ENCODE measurements at places on chromosomes 5 and 9.

DNA sequence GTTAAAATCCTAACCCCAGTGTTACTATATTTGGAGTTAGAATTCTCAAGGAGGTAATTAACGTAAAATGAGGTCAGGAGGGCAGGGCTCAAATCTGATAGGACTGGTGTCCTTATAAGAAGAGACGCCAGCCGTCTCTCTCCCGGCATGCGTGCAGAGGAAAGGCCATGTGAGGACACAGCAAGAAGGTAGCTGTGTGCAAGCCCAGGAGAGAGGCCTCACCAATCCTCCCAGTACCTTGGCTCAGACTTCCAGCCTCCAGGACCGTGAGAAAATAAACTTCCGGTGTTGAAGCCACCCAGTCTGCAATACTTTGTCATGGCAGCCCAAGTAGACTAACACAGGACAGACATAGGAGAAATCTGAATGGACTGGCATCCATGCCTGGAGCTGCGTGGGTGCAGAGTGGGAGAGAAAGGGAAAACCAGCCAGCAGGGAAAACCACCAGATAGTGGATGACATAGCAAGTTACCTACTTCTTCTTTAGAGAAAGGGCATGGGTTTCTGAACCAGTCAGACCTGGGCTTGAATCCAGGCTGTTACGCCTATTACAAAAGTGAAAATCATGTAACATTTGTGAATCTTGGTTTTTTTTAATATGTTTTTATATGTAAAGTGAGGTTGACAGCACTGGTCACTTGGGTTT lies 89.2 kb downstream of the FSTL4 start:
- no peak for DNase-seq

- DNase-seq = no peak
Observed at GRCh38 chr5:148486456-148486855, 102.7 kb downstream of the FBXO38 start.

DNA sequence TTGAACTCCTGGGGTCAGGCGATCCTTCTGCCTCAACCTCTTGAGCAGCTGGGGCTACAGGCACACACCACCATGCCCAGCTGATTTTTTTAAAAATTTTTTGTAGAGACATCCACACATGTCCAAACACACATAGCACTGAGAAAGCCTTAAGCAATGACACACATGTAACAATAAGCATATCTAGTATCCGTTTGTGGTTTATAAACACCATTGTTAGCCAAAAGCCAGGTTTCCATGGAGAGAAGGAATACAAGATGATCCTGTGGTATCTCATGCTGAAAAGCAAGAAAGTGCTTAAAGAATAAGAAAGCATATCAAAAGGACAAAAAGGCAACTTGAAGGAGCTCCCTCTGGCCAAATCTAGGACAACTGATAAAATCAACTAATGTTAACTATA lies 29.7 kb upstream of the SLC1A3 start:
- no peak for DNase-seq

GRCh38 chr5:43049236-43049635 lies 9.1 kb upstream of the ANXA2R start:
- no peak for DNase-seq

DNA sequence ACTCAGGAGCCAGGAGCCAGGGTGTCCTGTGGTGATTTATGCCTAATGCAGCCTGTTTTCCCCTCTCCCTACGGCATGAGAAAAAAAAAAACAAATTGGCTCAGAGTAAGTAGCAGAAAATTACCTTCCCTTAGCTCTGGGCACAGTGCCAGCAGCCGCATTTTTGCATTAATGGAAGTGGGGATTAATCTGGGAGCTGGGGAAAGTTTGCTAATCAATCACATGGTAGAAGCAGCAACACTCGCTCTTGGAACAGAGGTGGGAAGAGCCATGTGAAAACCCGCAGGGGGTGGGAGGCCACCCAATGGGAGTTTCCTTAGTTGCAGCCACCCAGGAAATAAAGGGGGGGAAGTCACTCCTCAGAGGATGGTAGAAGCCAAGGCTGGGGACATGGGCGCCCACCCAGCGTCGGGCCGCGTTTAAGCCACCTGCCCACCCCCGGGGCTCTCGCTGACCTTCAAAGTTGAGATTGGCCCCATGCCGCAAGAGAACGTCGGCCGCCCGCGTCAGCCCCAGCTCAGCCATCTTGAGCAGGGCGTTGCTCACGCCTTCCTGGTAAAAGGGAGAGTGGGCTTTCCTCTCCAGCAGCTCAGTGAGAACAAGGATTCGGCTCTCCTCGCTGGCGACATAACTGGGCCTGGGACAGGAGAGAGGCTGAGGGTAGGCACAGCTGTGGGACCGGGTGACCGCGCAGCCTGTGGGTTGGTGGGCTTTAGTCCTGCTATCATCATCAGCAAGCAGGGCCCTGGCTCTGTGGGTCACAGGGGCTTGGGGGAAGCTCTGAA lies 1.7 kb downstream of the ASB6 start:
- peak; percentile 87 for DNase-seq

GRCh38 chr5:180253036-180253824 lies 38.7 kb downstream of the MAPK9 start:
- DNase-seq = no peak

DNA sequence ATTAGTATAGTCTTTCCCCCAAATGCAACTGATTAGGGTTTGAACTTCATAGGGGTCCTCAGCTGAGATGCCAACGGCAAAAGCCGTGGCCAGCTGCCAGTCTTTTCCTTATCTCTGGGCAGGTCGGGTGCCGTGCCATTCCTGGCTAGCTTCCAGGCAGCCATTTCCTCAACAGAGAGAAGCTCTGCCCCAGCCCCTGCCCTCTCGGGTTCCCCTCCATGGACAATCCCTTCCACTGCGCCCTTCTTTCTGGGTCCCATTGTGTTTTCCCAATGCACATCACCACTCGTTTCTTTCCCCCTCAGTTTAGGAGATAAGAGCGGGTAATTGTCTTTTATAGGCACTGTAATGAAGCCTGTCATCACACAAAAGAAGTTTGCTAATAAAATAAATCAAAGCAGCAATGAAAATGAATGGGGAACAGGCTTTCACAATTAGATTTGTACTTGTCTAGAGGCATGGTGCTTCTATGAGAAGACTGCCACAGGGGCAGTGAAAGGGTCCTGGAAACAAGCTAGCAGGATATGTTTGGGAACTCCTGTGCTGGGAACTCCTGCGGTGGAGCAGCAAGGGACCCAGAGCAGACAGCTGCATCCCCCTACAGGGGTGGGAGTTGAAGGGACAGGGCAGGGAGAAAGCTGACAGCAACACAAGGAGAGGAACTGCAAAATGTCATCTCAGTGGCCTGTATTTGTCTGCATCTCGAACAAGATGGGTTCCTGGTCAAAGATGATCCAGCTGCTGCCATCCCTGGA lies 48.0 kb upstream of the SAP30L start:
- peak; percentile 79 for DNase-seq

GRCh38 chr5:114450437-114450836 lies 88.6 kb downstream of the KCNN2 start:
- peak; percentile 11 for DNase-seq

Data from SK-N-SH (cell line).